ENCODE measurements at places on chromosomes 2 and 18.
A peak's percentile ranks its signal among the peaks of the same experiment; 100 is the strongest.

DNA sequence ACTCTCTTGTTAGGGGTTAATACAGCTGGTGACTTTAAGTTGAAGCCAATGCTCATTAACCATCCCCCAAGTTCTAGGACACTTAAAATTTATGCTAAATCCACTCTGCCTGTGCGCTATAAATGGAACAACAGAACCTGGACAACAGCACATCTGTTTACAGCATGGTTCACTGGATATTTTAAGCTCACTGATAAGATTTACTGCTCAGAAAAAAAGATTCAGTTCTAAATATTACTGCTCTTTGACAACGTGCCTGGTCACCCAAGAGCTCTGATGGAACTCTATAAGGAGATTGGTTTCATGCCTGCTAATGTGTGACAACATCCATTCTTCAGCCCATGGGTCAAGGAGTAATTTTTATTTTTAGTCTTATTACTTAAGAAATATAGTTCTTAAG is 27.5 kb downstream of the RNF103 start:
- no peak for DNase-seq

DNA sequence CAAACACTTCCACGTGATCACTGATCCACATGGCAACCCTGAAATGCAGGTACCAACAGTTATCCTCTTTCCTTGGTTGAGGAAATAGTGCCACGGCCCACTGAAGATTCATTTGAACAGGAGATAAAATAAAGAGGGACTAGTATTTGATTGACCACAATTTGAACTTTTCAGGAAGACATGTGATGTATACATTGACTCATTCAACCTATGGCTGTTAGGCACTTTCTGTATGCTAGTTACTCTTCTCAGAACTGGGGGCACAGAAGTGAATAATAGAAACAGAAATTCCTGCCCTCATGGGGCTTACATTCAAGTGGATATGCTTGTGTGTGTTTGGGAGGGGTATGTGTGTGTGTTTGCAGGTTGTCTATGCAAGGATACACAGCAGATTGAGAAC is 199.6 kb downstream of the PRKCE start:
- DNase-seq = no peak

GRCh38 chr2:196927376-196928225 is 1.1 kb upstream of the PGAP1 start:
- peak; percentile 55 for DNase-seq

GRCh38 chr18:24003903-24004640 is 10.5 kb upstream of the TTC39C start:
- no peak for DNase-seq

GRCh38 chr2:146321175-146321574 is 1523.7 kb upstream of the ACVR2A start:
- no peak for DNase-seq

DNA sequence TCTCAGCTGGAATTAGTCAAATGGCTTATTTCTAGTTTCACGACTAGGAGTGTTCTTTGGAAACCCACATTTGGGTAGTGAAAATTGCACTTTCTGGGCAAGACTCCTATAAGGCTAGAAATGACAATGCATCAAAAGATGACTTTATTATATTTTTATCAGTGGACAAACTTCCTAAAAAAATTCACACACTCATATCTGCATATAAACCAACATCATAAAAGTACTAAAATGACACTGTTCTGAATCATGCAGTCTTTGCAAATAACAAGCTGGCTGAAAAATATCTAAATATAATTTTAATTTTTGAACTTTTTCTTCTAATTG is 17.6 kb downstream of the MXD1 start:
- no peak for DNase-seq

- DNase-seq = no peak
Measured at GRCh38 chr2:204336153-204336744, 209.0 kb upstream of the PARD3B start.

GRCh38 chr2:237345411-237345810 is 68.6 kb downstream of the COL6A3 start:
- DNase-seq = no peak

DNA sequence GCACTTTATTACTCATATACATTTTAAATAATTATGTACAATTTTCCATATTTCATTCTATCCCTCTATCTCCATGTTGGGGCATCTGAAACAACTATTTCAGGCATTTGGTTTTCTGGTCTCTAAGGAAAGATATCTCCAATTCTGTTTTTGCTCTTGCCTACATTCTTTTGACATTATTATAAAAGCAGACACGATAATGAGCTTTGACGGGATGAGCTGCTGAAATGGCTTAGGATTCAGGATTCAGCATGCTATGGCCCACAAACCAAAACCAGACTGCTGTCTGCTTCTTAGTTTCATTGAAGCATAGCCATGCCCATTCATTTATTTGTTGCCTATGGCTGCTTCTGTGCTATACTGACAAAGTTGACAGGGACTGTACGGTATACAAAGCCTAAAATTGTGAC is 42.7 kb upstream of the GLS start:
- DNase-seq = no peak

DNA sequence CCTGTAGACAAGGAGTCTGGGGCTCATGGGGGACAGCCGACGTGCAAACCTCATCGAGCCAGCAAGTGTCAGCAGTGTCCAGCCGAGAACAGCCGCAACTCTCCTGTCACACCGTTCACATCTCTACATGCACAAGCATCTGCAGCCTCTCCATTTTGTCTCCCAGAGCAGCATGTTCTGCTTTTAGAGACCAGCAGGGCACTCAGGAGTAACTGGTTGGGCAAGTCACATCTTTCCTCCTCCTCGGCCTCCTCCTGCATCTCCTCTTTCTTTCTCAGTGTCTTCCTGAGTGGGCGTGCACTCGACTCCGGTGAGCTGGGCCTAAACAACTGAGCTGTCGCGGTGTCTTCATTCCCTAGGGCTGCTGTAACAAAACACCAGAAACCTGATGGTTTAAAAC is 249.9 kb downstream of the SH3BP4 start:
- no peak for DNase-seq

DNA sequence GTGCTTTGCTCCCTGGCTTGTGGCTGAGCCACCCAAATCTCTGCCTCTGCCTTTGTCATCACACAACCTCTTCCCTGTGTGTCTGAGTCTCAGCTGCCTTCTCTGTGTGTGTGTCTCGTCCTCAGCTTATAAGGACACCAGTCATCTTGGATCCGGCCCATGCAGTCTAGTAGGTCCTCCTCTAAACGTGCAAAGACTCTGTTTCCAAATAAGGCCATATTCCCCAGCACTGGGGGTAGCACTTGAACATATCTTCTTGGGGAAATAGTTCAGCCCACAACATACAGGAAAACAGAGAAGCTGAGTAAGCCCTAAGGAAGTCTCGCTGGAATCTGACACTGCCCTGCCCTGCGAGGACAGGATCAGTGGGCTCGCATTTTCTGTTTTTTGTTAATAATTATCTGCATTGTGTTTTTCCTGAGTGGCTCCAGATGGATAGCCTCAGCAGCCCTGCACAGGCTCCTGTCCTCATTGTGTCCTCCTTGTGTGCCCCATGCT is 42.1 kb downstream of the MTCL1 start:
- no peak for DNase-seq

- no peak for DNase-seq
Measured at GRCh38 chr2:182248362-182248761, 178.5 kb downstream of the PDE1A start.

DNA sequence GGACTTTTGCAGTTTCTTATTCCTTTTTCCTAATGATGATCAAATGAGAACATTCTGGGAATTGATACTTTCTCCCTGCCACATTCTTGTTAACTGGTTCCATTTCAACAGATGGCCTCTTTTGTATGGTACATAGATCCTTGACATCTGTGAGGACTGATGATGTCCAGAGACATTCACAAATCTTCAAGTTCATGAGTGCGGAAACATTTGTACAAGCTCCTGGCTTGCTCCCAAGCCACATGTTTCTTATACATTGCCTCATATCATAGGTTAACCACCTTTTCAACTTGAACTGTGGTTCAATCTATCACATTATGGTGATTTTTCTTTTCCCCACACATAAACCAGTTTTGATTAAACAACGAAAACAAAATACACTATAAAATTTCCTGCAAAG is 267.3 kb downstream of the CLIP4 start:
- DNase-seq = no peak

DNA sequence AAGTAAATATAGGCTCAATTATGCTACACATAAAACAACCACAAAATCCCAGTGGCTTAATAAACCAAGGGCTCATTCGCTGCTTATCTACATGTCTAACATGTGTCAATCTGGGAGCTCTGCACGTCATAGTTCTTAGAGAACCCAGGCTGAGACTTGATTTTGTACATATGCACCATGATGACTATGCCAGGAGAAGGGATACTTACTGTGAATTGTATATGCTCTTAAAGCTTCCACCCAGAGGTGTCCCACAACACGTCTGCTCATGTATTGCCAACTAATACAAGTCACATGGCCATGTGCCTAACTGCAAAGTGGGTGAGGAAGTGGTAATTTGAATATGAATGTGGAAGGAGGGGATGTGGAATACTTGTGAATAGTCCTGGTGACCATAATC is 262.1 kb downstream of the CPS1 start:
- no peak for DNase-seq

DNA sequence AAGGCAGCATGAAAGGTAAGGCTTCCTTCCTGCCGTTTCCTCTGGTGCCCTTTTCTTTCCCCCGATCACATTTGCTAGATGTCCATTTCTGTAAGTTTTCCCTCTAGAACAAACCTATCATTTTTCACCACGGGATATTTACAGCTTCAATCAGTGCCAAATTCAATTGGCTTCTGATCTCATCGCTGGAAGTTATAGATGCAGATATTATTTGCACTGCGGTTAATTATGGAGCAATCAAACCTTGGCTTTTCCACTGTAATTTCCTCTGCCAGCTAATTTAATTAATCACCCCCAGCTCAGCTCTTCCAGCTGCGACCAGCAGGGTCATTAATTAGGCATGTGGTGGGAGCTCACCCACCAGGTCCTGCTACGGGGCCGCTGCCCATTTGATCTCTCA is 86.1 kb downstream of the GBX2 start:
- no peak for DNase-seq

- DNase-seq = no peak
Measured at GRCh38 chr2:205464681-205465080, 217.6 kb upstream of the NRP2 start.

- DNase-seq = peak; percentile 7
Measured at GRCh38 chr18:59459369-59460071, 100.5 kb upstream of the LMAN1 start.

DNA sequence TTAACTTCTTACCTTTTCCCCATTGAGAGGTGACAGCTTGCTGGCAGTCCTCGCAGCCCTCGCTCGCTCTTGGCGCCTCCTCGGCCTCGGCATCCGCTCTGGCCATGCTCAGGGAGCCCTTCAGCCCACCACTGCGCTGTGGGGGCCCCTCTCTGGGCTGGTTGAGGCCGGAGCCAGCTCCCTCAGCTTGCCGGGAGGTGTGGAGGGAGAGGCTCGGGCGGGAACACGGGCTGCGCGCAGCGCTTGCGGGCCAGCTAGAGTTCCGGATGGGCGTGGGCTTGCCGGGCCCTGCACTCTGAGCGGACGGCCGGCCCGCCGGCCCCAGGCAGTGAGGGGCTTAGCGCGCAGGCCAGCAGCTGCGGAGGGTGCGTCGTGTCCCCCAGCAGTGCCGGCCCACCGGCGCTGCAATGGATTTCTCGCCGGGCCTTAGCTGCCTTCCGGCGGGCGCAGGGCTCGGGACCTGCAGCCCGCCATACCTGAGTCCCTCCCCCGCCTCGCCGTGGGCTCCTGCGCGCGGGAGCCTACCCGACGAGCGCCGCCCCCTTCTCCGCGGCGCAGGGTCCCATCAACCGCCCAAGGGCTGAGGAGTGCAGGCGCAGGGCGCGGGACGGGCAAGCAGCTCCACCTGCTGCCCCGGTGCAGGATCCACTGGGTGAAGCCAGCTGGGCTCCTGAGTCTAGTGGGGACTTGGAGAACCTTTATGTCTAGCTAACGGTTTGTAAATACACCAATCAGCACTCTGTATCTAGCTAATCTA is 335.0 kb downstream of the CBLN2 start:
- no peak for DNase-seq

GRCh38 chr2:67854103-67854743 is 208.6 kb downstream of the C1D start:
- DNase-seq = no peak

- no peak for DNase-seq
Measured at GRCh38 chr2:157761520-157761919, 114.6 kb downstream of the ACVR1 start.

- DNase-seq = no peak
Measured at GRCh38 chr18:58845928-58846724, 18.6 kb upstream of the ZNF532 start.

- DNase-seq = no peak
Measured at GRCh38 chr2:59756150-59756549, 797.3 kb downstream of the BCL11A start.

DNA sequence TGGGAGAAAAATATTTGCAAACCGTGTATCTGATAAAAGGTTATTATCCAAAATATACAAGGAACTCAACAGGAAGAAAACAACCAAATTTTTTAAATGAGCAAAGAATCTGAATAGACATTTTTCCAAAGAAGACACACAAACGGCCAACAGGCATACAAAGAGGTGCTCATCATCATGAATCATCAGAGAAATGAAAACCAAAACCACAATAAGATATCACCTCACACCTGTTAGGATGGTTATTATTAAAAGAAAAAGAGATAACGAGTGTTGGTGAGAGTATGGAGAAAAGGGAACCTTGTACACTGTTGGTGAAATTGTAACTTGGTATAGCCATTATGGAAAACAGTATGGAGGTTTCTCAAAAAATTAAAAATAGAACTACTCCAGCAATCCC is 463.3 kb downstream of the IRS1 start:
- no peak for DNase-seq

DNA sequence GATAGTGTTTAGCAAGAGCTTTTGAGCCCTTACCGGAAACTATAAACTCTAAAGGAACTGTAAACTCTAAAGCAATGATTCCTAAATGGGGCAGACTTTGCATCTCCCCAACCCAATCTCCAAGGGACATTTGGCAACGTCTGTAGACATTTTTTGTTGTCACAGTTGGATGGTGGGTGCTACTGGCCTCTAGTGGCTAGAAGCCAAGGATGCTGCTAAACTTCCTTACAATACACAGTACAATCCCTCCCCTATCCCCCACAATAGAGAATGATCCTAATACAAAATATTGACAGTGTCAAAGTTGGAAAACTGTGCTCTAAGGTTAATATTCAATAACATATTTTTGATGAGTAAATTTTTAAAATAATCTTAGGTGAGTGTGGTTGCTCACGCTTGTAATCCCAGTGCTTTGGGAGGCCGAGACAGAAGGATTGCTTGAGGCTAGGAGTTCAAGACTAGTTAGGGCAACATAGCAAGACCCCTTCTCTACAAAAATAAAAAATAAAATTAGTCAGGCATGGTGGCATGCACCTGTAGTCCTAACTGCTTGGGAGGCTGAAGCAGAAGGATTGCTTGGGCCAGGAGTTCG is 66.7 kb downstream of the PTPN4 start:
- DNase-seq = peak; percentile 66

DNA sequence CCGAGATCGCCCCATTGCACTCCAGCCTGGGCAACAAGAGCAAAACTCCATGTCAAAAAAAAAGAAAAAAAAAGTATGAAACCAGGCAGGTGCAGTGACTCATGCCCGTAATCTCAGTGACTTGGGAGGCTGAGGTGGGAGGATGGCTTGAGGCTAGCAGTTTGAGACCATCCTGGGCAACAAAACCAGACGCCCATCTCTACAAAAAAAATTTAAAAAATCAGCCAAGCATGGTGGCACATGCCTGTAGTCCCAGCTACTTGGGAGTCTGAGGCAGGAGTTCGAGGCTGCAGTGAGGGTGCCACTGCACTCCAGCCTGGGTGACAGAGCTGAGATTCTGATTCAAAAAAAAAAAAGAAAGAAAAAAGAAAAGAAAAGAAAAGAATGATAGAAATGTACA is 277.8 kb downstream of the MYCN start:
- DNase-seq = no peak

All from KBM-7 (cell line).